Stimulated activated CD8-positive, alpha-beta memory T cell treated with anti-CD3 and anti-CD28 coated beads, Interleukin-4, amount 100 ng/mL, for 1 hour (primary cell): ENCODE measurements at places on chromosomes 11 and 22.

DNA sequence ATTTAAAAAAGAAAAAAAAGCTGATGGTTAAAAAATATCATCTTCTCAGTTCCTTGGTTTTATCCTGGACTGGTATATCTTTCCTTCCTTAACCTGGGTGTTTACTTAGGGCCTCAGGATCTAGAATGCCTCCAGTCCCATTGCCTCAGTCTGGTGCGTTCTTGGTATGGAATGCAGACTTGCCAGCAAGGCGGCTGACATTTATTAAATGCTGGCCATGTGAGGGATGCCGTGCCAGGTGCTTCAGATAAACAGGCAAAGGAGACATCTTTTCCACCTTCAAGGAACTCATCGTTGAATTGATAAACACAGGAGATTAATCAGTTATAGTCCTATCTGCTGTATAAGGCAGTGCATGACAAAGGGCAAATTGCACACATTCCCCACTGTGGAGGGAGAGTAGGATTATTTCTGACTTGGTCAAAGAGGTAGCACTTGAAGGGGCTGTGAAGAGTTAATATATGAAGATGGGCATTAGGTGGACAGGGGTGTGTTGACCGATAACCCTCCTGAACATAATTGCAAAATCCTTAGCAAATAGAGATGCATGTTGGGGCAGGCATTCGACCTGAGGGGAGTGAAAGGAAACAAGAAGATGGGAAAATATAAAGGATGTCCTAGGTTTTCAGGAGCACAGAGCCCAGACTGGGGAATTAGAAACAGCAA lies 54.4 kb downstream of the ALX4 start:
- no peak for DNase-seq

DNA sequence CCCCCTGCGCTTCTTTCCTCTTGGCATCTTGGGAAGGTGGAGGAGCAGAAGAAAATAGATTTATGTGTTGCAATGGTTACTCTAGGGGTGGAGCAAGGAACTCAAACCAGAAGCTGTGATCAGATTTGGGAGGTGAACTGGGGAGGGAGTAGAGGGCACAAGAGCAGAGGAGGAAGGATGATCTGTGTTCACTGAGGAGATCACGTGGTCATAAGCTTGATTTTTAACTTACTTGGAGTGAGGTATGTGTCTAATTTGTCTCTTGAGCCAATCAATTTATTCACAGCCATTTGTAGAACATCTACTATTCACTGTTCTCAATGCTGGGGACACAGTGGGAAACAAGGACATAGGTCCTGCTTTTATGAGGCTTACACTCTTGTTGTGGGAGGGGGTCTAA lies 24.8 kb upstream of the CD82 start:
- no peak for DNase-seq

- no peak for DNase-seq
Observed at GRCh38 chr11:44993971-44994704, 43.5 kb upstream of the TP53I11 start.

- no peak for DNase-seq
Observed at GRCh38 chr22:49662681-49663080, 165.0 kb downstream of the BRD1 start.

GRCh38 chr22:21450858-21451353 lies 16.3 kb upstream of the TMEM191C start:
- DNase-seq: no peak

GRCh38 chr11:134449051-134449450 lies 37.0 kb upstream of the B3GAT1 start:
- DNase-seq: no peak

GRCh38 chr11:67048515-67049130 lies 8.0 kb upstream of the RHOD start:
- no peak for DNase-seq

DNA sequence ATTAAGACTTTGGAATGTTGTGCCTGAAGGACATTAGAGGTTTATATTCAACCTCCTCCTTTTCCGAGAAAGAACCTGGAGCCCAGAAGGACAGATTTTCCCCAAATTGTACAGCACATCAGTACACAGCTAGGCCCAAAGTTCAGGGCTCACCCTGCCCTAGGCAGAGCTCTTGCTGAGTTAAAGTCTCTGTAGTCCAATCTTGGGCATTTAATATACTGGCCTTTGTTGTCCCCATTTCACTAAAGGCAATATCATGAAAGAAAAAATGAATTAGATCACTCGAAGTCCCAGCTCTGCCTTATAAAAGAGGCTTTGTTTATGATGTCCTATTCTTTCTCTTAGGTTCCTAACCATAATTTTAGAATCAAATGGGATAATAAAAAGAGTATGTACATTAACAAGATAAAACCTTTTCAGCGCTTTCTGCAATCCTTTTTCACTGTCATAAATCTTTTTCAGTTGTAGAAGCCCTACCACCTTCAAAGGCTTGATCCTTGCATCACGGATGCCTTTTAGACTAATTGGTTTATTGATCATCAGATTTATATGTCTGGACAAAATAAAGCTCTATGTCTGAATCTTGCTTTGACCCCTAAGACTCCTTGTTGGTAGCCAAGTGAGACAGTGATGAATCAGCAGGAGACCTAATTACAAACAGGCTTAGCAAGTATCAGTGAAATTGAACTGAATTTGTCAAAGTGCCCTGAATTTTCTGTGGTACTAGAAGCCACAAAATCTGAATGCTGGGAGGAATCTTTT lies 39.8 kb downstream of the RELT start:
- DNase-seq: no peak

DNA sequence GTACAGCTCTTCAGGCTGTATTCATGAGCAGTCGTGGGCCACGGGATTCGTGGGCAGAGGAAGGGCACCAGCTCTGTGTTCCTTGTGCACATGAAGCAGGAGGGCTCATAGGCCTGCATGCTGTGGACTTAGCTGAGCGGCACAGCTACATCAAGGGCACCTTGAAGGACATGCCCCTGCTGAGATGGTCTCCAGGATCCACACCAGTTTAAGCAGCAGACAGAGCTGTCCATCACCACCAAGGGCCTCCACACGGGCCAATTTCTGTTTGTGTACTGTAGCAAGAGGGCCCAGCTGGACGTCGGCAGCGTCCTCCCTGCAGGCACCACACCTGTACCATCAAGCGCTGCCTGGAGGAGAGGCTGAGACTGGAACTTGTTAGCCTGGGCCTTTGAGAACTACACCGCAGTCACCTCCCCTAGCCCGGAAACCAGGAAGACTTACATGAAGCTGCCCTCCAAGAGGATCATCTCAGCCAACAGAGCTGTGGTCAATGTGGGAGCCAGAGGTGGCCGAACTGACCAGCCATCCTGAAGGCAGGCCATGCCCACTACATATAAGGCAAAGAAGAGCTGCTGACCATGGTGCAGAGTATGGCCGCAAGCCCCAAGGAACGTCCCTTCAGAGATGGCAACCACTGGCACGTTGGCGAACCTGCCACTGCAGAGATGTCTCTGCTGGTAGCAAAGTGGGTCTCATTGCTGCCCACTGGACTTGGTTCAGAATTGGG lies 32.7 kb upstream of the GNB1L start:
- no peak for DNase-seq

DNA sequence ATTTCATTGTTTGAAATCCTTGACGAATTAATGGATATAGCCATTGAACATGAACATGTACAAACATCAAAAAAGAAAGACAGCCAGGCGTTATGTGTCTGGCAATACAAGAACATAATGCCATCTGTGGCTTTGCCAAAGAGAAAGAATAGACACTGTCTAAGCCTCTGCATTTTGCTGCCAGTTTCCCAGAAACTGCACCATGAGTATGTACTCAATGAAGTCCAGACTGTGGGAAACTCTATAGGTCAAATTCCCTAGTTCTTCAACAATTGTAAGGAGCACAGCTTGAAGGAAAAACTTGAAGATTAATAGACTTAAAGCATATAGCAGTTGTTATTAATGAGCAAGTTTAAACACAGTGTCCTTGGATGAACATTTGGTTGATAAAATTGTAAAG lies 71.3 kb downstream of the BBOX1 start:
- no peak for DNase-seq

DNA sequence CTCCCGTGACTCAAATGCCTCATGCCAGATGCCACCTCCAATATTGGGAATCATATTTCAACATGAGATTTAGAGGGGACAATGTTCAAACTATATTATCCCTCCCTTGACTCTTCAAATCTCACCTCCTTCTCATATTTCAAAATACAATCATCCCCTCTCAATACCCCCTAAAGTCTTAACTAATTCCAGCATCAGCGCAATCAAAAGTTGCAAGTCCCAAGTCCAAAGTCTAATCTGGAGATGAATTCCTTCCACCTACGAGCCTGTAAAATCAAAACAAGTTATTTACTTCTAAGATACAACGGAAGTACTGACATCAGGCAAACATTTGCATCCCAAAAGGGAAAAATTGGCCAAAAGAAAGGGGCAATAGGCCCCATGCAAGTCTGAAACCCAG lies 67.2 kb upstream of the SC5D start:
- DNase-seq: no peak

DNA sequence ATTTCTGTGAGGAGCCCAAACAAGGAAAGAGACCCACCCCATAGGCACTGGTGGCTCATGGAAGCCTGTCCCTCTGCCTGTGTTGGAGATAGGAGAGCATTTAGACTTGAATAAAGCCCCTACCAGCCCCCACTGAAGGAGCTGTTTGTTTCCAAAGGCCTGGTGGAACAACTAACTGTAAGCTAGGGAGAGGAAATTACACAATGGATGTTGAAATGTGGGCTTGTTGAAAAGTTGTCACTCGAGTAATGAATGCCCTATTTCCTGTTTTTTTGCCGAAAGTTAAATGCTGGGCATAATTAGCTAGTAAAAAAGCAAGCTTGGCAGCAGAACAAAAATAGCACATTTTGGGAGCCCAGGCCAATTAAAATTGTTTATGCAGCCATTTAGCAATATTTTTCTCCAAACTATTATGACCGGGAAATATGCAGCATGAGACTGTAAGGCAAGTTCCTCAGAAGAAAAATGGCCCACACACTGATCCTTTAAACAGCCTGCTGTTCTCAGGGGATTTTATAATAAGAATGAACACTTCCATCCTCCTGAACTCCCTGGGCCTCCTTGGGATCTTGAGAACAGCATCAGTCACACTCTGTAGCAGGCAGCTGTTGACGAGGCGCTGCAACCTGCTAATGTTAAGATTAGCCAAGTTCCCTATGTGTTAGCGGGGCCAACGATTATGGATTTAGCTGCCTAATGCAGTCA lies 38.6 kb upstream of the LMO2 start:
- no peak for DNase-seq

DNA sequence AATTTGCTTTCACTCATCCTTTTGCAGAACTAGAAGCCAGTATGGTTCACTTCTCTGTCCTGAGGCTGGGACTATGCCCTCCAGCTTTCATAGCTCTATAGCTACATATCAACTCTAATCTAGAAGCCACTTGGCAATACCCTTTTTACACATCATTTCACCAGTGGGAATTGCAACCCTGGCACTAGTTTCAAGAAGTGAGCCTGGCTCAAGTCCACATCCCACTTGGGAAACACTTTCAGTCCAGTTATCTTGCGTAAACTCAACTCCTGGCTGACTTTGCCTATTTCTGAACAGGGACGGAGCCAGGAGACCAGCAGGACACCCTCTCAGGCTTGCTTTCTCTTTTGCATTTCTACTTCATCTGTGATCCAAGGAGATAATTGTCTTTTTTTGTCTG lies 19.9 kb upstream of the FAT3 start:
- no peak for DNase-seq

DNA sequence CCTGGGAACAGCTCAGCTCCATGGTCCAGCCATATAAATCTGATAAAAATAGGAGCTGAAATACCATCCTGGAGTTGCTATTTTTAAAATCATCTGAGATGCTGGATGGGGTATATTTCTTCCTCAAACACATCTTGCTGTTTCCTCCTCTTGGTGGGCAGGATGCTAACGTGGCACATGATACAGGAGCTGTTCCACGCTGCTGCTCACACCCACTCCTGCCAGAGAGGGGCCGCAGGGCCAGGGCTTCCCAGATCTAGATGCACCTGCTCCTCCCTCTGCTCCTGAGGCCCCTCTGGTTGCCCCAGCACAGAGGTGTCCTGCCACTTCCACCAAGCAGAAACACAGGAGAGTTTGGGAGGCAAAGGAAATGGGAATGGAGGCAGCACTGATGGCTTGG lies 3.3 kb upstream of the ST3GAL4 start:
- no peak for DNase-seq

DNA sequence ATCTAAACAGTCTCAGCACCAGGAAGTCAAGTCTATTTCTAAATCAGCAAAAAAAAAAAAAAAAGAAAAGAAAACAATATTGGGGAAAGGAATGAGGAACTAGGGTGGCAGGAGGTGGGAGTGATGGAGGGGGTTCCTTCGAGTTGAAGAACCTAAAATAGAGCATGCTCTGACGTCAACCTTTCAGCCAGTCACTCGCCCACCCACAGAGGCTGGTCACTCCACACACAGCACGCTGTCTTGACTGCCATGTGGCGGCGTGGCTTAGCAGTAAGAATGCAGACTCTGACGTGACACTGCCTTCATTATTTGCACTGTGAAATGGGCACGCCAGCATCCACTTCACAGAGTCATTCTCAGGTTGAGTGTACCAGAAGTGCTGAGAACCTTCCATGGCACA lies 48.3 kb downstream of the LARGE1 start:
- DNase-seq: no peak

DNA sequence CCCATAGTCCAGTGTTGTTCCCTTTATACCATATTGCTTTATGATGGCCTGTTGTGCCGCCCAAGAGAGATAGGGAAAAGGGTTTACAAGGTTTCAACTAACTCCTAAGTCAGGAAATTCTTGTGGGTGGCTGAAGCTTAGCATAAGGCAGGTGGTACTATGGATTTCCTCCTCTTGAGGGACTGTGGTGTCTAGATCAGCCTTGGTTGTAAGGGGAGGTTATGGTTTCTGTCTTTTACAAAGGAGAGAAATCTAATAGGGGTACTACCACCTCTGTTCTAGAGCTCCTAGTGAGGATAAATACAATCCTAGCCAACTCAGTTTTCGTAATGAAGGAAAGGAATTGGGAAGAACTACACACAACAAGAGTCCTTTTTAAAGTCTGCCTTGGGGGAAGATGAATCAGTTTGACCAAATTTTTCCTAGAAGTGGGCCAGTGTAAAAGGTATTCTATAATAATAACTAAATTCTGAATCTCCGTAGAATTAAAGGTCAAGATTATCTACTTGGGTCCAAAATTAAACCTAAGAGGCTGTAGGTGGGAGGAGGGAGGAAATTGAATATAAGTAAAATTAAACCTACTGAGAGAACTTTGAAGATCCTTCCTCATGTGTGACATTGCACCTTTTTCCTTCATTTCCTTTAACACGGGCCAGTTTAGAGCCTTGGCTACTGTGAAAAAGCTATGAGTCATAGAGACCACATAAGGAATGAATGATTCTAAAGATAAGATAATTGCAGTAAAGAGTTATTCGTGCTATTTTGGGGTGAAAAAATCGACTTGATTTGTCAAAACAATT lies 17.2 kb downstream of the DLAT start:
- DNase-seq: no peak
